ENCODE measurements at places on chromosomes 7 and 10.

DNA sequence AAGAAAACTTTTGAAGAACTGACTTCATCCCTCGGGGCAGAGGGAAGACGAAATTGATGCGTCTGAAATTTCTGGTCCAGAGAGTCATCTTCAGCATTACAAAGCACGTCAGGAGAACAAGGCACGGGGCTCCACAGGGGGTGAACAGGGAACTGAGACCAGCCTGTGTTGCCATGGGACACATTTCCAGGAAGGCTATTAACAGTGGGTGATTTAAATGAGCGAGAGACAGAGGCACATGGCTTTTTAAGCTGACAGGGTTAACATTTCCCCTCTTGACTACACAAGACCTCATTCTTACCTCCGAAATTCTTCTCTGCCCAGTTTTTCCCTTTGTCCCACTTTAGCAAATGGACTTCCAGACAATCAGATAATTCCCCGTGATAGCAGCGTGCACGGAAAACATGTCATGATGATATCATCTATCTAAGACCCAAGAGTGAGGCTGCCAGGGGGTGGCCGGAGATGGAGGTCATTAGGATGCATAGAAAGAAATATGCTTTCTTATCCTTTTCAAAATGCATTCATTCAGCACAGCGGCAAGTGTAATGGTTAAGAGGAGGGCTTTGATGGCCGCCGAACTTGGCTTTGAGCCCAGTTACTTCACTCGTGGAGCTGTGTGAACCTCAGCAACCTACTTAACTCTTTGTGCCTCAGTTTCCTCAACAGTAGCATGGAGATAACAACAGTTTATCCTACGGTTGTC lies 248.0 kb downstream of the PRPF18 start:
- no peaks in the 10 kb centered on the region for H3K4me1 ChIP-seq
- no peak overlapping the region for H3K4me3 ChIP-seq
- no peak for DNase-seq
- H3K36me3 ChIP-seq, result no peaks in the 10 kb centered on the region
- H3K27me3 ChIP-seq, result peaks cover 23% of the 10 kb centered on the region
- no peak overlapping the region for H3K27ac ChIP-seq

DNA sequence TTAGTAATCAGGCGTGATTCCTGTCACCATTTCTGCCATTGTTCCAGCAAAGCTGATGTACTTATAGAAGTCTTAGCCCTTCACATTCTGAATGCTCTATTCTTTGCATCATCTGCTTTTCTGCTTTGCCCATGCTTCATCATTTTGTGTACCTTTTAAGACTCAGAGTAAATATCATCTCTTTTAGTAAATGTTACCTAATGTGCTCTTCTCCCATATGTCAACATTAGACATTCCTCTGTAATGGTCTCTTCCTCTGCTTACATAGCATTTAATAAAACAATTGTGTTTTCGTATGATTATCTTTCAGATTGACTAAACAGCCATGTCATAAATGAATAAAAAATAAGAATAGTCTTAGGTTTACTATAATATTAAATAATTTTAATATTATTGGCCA lies 719.6 kb upstream of the GRM3 start:
- H3K27ac ChIP-seq, result no peak overlapping the region
- H3K36me3 ChIP-seq, result no peaks in the 10 kb centered on the region
- H3K27me3 ChIP-seq, result no peaks in the 10 kb centered on the region
- H3K4me3 ChIP-seq, result no peak overlapping the region
- no peaks in the 10 kb centered on the region for H3K4me1 ChIP-seq

DNA sequence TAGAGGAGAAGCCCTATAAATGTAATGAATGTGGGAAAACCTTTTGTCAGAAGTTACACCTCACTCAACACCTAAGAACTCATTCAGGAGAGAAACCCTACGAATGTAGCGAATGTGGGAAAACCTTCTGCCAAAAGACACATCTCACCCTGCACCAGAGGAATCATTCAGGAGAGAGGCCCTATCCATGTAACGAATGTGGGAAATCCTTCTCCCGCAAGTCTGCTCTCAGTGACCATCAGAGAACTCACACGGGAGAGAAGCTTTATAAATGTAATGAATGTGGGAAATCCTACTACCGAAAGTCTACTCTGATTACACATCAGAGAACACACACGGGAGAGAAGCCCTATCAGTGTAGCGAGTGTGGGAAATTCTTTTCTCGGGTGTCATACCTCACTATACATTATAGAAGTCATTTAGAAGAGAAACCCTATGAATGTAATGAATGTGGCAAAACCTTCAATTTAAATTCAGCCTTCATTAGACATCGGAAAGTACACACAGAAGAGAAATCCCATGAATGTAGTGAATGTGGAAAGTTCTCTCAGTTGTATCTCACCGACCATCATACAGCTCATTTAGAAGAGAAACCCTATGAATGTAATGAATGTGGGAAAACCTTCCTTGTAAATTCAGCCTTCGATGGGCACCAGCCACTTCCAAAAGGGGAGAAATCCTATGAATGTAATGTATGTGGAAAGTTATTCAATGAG lies 18.9 kb downstream of the RBAK start:
- H3K27me3 ChIP-seq, result no peaks in the 10 kb centered on the region
- H3K4me1 ChIP-seq, result no peaks in the 10 kb centered on the region
- peaks cover 57% of the 10 kb centered on the region for H3K36me3 ChIP-seq
- no peak overlapping the region for H3K27ac ChIP-seq
- DNase-seq, result no peak

GRCh38 chr7:108511939-108512338 lies 14.0 kb downstream of the PNPLA8 start:
- no peaks in the 10 kb centered on the region for H3K27me3 ChIP-seq
- H3K4me1 ChIP-seq, result no peaks in the 10 kb centered on the region
- no peak overlapping the region for H3K4me3 ChIP-seq
- H3K36me3 ChIP-seq, result peaks cover 13% of the 10 kb centered on the region
- no peak overlapping the region for H3K27ac ChIP-seq

DNA sequence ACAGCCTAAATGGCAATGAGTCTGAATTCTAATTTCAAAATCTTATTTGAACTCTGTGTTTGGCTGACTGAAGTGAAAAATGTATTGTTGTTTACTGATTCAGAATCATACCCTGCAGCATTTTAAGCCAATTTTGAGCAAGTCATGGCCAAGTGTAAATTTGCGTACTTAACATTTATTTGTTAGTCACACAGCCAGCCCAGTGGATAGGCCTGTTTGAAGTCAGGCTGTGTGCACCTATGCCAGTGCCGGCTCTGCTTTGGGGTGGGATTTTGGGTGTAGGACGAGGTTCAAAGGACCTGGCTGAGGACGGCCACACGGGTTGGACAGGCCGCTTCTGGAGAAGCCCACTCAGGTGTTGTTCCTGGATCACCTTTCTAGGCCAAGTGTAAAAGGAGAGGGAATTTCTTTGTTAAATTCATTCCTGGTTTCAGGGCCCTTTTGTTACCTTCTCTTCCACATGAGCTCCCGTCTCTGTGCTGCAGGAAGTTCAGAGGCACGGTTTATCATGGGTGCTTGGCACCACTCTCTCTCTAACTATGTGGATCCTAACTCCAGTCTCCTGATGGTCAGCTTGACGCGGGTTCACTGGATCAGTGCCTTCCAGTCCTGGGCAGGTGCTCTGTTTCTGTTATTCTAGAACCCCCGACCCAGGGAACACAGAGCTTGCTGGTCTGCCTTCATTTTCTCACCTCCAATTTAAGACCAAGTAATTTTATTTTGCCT lies 84.7 kb downstream of the CCNY start:
- H3K4me1 ChIP-seq, result peaks cover 24% of the 10 kb centered on the region
- peak overlapping the region; percentile 36 for H3K27ac ChIP-seq
- H3K36me3 ChIP-seq, result peaks cover 4% of the 10 kb centered on the region
- H3K4me3 ChIP-seq, result no peak overlapping the region
- DNase-seq, result no peak

GRCh38 chr10:75404815-75405597 lies 3.4 kb upstream of the ZNF503 start:
- H3K27ac ChIP-seq, result no peak overlapping the region
- no peak overlapping the region for H3K4me3 ChIP-seq

- no peaks in the 10 kb centered on the region for H3K27me3 ChIP-seq
- no peak for DNase-seq
- no peak overlapping the region for H3K4me3 ChIP-seq
- H3K4me1 ChIP-seq, result no peaks in the 10 kb centered on the region
Observed at GRCh38 chr10:91424016-91424415, 13.9 kb downstream of the HECTD2 start.

GRCh38 chr10:5305374-5305773 lies 59.4 kb upstream of the UCN3 start:
- H3K27me3 ChIP-seq, result no peaks in the 10 kb centered on the region
- H3K36me3 ChIP-seq, result no peaks in the 10 kb centered on the region
- no peak overlapping the region for H3K4me3 ChIP-seq
- no peak for DNase-seq
- no peaks in the 10 kb centered on the region for H3K4me1 ChIP-seq
- H3K27ac ChIP-seq, result no peak overlapping the region

DNA sequence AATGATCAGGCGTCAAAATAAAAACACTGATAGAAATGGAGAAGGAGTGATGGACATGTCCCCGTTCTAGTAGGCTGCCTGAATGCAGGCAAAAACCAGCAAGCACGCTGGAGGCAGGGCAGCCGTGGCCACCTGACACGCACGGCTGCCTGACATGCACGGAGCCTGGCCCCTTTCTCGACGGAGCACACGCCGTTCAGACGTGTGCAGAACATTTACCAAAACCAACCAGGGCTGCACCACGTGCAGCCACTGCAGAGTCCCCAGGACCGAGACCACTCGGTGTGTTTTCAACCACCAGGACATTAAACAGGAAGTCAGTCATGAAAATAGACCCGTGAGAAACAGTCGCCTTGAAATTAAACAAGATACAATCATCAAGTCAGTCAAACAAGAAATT lies 61.9 kb upstream of the NKX6-2 start:
- no peak overlapping the region for H3K27ac ChIP-seq
- H3K4me3 ChIP-seq, result no peak overlapping the region
- DNase-seq, result no peak
- peaks cover 8% of the 10 kb centered on the region for H3K4me1 ChIP-seq
- H3K27me3 ChIP-seq, result peaks cover 11% of the 10 kb centered on the region

DNA sequence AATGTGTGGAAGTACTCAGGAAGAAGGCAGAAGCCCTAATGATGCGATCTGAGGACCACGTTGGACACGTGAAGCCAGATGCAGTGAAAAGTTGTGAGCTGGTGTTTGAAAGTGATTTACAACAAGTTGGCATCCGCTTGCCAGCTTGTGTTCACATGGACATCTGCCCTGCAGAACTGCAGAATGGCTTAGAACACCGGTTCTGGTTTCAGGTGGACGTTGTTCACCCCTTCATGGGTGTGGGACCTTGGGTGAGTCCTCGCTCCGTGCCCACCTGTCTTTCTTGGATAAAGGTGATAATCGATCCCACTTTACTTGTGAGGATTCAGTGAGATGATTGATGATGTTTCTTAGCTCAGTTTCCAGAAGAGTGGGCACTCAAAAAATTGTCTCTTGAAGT lies 53.8 kb downstream of the CAMK1D start:
- H3K4me3 ChIP-seq, result no peak overlapping the region
- H3K27me3 ChIP-seq, result peaks cover 19% of the 10 kb centered on the region
- DNase-seq, result no peak

GRCh38 chr10:21534604-21535493 lies 817 bp downstream of the MLLT10 start:
- peak overlapping the region; percentile 96 for H3K27ac ChIP-seq
- H3K36me3 ChIP-seq, result peaks cover 43% of the 10 kb centered on the region
- peak; percentile 82 for DNase-seq
- H3K4me3 ChIP-seq, result peak overlapping the region; percentile 60
- H3K27me3 ChIP-seq, result no peaks in the 10 kb centered on the region
- peaks cover 8% of the 10 kb centered on the region for H3K4me1 ChIP-seq

DNA sequence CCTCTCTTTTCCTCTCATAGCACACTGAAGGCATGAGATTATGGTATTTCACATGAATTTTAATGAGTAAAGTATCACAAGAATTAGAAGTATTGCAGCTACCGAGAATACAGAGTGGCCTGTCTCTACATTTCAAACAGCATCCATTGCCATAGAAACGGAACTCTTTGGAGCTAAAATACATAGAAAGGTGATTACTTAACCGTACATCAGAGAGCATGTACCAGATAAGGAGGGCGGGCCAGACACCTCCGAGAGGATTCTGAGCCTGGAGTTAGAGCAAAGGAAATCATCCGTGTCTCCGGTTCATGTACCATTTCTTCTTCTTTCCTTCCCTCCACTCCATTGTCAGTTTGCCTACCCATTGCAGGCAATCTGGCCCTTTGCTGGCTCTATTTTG lies 196.7 kb downstream of the KLF6 start:
- no peak for DNase-seq
- H3K4me3 ChIP-seq, result no peak overlapping the region
- H3K27ac ChIP-seq, result no peak overlapping the region
- peaks cover 37% of the 10 kb centered on the region for H3K27me3 ChIP-seq
- no peaks in the 10 kb centered on the region for H3K4me1 ChIP-seq
- no peaks in the 10 kb centered on the region for H3K36me3 ChIP-seq

DNA sequence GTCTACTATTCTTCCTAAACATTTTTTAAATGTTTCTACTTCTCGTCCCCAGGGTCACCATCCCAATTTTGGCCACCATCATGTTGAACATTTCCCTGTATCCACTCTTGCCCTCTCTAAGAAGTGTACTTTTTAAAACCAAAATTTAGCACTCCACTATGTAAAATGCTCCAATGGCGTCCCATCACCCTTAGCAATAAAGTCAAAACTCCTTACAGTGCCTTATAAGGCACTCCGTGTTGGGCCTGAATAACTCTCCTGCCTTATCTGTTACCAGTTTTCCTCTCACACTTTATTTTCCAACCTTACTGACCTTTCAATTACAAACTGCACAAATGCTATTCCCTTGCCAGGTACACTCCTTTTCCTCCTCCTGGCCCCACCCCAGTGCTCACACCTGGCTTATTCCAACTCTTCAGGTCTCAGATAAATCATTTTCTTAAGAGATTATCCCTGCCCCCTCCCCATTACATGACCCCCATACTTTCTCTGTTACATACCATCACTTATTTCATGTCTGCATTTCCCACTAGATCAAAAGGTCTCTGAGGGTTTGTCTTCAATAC lies 1.3 kb downstream of the TMEM168 start:
- peak overlapping the region; percentile 64 for H3K4me3 ChIP-seq
- H3K27me3 ChIP-seq, result no peaks in the 10 kb centered on the region
- H3K4me1 ChIP-seq, result peaks cover 8% of the 10 kb centered on the region

DNA sequence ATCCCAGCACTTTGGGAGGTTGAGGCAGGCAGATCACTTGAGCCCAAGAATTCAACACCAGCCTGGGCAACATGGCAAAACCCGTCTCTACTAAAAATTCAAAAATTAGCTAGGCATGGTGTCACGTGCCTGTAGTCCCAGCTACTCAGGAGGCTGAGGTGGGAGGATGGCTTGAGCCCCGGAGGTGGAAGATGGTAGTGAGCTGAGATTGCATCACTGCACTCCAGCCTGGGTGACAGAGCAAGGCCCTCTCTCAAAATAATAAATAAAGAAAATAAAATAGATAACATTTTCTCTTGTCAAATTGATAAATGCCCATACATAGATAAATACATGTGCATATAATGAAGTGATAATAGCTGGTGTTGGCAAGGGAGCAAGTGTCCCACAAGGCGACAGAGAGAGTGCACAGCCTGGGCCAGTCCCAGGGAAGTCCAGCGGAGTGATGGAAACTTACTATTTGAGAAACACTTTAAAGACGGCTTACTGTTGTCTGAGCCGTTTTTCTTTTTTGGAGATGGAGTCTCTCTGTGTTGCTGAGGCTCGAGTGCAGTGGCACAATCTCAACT lies 33.4 kb upstream of the DLG5 start:
- H3K4me1 ChIP-seq, result no peaks in the 10 kb centered on the region
- no peak for DNase-seq
- no peaks in the 10 kb centered on the region for H3K27me3 ChIP-seq
- H3K4me3 ChIP-seq, result no peak overlapping the region

- H3K4me3 ChIP-seq, result no peak overlapping the region
- no peak for DNase-seq
- H3K4me1 ChIP-seq, result no peaks in the 10 kb centered on the region
- no peak overlapping the region for H3K27ac ChIP-seq
- H3K36me3 ChIP-seq, result no peaks in the 10 kb centered on the region
Observed at GRCh38 chr10:13794992-13795612, 208.3 kb downstream of the PRPF18 start.

GRCh38 chr10:35041502-35041879 lies 48.6 kb downstream of the CUL2 start:
- peaks cover 3% of the 10 kb centered on the region for H3K4me1 ChIP-seq
- no peak overlapping the region for H3K27ac ChIP-seq
- no peak for DNase-seq

All from K562 (cell line).